ENCODE measurements at places on chromosomes 3 and 15.
A peak's percentile ranks its signal among the peaks of the same experiment; 100 is the strongest.

DNA sequence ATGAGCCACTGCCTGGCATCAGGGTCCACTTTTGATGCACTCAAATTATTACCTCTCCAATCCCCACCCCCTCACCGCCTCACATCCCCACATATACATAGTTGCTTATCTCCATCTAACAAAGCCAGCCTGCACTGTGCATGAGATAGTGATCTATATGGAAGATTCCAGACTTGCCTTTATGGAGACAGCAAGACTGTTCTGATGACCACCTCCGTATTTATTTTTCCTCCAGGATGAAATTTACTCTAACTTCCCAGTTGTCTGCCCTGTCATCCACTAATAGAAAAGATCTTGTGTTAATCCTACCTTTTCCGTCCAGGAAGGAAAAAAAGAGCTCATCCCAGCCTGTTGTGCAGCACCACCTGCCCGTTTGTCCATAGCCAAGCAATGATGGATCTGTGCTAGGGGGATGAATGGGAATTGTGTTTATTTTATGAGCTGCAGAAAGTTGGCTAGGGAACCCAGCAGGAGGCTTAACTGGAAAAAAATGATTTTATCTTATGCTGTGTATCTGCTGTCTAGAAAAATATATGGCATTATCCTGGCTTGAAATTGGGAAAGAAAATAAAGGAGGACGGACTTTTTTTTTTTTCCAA is 114.5 kb downstream of the CD47 start:
- DNase-seq = no peak

DNA sequence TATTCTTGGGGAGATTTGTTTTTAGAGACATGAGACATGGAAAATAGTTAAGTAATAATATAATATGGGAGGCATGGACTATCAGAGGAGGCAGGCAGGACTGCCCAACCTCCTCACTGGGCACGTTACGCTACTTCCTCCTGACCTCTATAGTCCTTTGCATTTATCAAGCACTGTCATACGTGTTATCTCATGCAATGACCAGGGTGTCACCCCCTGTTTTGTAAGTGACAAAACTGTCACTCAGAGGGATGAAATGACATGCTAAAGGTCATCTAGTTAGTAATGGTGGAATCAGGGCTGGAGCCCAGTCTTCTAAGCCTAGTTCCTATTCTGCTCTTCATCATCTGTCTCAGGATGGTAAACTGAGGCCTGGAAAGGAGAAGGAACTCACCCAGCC is 66.7 kb downstream of the ST6GAL1 start:
- no peak for DNase-seq

- no peak for DNase-seq
Measured at GRCh38 chr15:50786871-50787270, 21.4 kb upstream of the SPPL2A start.

GRCh38 chr15:40130799-40131502 is 22.3 kb upstream of the BMF start:
- DNase-seq = no peak

DNA sequence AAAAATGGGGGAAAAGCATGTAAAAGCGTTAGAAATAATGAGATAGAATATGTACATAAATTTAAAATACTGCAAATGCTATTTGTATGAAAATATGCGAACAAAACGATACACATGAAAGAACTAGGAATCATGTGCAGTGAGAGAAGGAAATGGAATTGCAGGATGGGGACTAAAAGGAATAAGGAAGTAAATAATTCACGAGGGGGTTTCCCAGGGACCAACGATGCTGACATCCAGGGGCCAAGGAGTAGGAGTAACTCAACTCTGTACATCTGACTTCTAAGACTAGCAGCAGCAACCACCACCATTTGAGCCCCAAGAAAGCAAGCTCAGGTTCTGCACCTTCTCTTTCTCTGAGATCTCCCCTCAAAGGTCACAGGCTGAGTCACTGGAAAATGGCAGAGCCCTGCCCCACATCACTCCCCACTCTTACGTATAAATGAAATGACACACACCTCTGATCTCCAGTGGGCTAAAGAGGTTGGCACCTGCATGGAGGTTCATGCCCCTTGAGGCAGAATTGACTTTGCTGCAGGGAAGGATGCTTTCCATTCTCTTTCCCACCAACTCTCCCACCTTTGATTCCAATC is 100.0 kb upstream of the DLG1 start:
- DNase-seq = no peak

DNA sequence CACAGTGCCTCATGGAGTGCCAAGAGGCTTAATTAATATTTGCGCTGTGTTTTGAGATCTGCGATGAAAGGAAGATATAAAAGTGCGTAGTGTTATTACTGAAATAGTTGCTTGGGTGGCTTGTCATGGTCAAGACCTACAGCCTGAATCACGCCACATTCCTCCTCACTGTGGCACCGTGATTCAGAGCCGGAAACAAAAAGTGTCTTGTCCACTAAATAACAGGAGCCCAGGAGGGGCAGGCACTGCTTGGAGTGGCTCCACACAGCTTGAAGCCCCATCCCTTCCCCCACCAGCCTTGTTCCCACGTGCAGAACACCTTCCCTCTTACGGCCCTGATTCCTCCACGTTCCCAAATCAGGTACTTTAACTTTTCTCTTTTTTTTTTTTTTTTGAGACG is 1.2 kb upstream of the LRRC15 start:
- DNase-seq = no peak

GRCh38 chr3:129121016-129121791 is 400 bp downstream of the RAB43 start:
- DNase-seq = no peak

DNA sequence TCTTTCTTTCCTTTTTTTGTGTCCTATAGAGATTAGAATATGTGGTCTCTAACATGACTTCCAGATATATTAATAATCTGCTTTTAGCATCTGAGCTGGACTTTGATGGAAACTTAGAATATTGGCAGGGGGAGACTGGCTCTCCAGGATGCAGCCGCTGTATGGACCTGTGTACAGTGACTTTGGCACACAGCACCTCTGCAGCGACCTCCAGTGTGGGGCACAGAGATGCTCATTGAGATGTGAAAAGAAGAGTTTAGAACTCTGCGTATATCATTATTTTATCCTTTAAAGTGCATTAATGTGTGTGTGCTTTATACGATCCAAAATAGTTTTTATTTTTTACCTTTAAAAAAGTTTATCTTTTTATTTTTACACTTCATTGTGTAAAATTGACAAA is 18.3 kb downstream of the CFAP161 start:
- DNase-seq = no peak

DNA sequence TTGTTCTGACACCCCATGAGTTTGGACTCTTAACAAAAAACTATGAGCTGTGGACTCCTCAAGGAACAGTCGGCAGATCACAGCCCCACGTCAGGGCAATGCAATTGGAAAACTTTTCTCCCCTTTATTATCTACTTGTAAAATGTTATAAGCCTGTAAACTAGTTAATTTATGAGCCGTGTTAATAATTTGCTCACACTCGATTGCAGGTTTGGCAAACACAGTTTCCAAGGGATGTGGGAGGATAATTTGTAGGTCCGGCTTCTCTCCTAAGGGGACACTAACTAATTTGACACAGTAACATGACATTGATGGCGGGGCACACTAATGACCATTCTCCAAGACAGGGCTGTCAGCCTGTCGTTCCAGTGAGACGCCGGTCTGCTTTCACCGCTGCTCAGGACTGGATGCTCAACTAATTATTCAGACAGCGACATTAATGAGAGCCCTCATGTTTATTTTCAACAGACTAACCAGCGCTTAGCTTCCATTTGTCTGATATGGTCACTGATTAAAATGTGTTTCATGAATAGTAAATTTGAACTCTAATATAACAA is 222.1 kb downstream of the FOXP1 start:
- DNase-seq = no peak

GRCh38 chr3:64260431-64260830 is 35.2 kb upstream of the PRICKLE2 start:
- no peak for DNase-seq

DNA sequence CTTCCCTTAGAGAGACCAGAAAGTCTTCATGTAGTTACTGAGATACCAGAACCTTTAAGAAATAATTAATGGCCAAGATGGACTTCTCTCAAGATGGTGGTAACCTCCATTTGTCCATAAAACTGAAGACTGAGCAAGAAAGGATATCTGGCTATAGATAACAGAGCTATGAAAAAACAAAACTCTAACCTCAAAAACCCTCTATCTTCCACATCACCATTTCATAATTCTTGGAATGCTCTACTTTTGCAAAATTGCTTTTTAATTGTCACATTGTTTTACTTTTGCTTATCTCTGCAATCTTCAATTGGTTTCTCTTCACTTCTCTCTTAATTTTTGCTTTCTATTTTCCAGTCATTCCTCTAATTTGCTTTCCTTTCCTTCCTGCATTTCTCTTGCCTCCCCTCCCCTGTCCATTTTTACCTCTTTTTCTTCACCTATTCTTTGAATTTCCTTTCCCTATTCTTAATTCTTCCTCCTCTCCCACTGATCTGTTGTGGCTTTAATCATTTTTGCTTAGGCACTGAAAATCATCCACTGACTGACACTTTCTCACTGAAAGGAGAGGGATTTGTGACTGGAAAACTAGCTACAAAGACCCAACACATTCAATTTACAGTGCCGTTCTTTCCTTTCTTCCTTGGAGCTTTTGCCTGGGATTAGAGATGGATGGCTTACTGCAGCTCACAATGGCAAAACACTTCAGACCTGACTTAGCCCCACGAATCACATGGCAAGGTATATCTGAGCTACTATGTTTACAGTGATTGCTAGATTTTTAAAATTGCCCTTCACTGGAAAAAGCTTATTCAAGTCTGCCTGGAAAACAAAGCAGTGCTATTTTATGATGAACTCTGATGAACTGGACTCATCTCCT is 242.8 kb downstream of the CHST2 start:
- no peak for DNase-seq

DNA sequence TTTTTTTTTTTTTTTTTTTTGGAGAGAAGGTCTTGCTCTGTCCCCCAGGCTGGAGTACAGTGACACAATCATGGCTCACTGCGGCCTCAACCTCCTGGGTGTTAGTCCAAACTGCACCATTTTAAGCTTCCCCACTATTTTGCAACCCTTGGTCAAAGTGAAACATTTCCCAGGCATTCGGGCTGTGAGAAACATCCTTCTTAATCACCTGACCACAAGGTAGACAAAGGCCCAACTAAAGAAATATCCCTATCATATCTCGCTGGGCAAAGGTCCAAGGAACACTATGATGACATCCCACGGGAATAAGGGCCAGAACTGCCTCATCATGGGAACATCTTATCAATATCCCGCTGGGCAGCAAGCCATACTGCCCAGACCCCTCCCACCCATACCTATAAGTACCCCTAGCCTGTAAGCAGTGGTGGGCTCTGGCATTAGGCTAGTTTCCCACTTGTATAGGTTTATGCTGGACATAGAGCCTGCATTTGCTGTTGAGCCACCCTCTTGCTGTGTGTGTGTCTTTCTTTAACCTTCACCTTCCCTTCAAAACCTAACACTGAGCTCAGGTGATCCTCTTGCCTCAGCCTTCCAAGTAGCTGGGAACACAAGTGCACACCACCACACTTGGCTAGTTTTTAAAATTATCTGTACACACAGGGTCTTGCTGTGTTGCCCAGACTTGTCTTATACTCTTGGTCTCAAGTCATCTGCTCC is 95.2 kb downstream of the SEMA5B start:
- no peak for DNase-seq

GRCh38 chr3:79414806-79415205 is 353.0 kb downstream of the ROBO1 start:
- no peak for DNase-seq

DNA sequence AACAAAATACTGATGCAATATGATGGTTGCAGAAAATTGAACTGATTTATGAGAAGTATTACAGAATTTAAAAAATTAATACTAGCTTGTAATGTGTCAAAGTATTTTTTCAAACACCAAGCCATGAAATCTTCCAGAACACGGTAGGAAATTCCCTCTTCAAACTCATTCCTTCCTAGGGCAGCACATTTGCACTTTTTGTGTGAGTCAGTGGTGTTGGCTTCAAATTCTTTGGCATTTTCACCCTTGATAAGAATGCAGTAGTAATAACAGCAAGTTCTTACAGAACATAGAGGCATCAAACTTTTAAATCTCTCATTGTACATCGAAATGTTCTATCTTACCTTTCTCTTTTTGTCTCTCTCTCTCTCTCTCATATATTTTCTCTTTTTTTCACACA is 191.8 kb downstream of the CGGBP1 start:
- no peak for DNase-seq

DNA sequence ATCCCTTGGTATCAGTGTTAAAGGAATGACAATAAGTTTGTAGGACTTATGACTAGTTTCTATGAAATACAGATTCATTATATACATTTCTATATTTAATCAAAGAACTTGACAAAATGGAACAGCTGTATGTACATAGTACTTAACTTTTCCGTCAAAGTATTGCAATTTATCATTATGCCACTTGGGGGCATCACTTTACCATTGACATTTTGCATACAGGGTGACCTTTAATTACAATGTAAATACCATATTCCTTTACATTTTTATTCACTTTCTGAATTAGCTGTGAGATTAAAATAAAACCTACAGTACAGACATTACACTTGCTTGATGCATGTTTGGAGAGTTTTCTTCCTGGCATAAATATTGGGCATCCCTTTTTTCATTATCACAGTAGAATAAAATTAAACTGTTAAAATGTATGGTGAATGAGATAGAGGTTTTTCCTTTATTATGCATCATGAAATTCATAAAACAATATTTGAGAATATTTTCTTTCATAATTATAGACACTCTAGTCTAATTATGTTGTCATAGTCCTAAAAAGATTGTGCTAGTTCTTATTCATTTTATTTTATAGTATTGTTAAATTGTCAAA is 6.9 kb downstream of the NEK11 start:
- peak; percentile 38 for DNase-seq

GRCh38 chr3:139715743-139716360 is 38.1 kb upstream of the NMNAT3 start:
- DNase-seq = no peak

- DNase-seq = no peak
Measured at GRCh38 chr3:194723846-194724618, 38.3 kb downstream of the FAM43A start.

DNA sequence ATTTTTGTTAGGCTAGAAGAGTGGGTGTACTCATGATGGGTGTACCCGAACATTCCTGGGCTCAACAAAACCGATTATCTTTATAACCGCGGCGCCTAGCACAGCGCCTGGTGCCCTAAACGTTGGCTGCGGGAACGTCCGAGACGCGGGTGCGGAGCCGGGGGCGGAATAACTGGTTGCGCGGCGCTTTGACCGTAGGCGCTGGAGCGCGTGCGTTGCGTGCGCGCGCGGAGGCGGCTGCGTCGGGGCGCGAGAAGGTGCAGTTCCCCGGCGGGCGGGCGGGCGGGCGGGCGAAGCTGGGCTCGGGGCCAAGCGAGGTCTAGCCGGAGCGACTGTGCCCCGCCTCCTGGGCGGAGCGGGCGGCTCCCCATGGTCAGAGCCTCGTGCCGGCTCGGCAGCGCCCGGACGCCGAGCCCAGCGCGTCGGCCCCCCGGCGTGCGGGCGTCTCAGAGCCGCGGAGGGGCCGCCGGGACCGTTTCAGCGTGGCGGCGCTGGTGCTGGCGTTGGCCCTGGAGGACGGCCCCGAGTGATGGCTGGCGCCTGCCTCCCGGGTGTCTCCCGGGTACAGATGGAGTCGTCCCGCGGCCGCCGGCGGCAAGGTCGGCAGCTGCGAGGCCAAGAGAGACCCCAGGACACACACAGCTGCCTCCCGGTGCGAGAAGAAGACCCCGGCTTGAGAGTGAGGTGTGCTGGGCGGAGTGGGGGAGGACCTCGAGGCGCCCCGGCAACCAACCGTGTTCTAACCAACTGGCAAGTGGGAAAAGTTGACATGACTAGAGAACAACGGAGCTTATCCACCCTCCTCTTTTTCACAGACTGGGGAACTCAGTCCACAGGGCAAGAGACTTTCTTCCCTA is at the start of gene PLAAT1:
Gene PLAAT1, plus strand, starts transcription at position 373 of the 857 bp plus-strand sequence. CDS start 14,429 bp downstream, outside the sequence.
- peak; percentile 6 for DNase-seq

- DNase-seq = no peak
Measured at GRCh38 chr15:70578196-70578595, 185.2 kb downstream of the UACA start.

Data from HL-60 (cell line).